Activated T-helper 1 cell treated with anti-CD3 and anti-CD28 coated beads, Interleukin-12 subunit alpha, Interleukin-12 subunit beta, Interleukin-2, Interleukin-4 antibody, amounts not matched to agents 30 ng/mL and 10 ng/mL and 1 ng/mL, durations not matched to agents 14 hours and 24 hours and 36 hours (primary cell): ENCODE measurements at places on chromosomes 16 and 17. TPM values are rescaled to one million over a fixed set of nuclear protein-coding genes. Genes with fewer than 3 reads are reported as not detected.
A peak's percentile ranks its signal among the peaks of the same experiment; 100 is the strongest.

- H3K27me3 ChIP-seq = no peaks in the 10 kb centered on the region
- DNase-seq = no peak
- no peak overlapping the region for H3K4me3 ChIP-seq
Observed at GRCh38 chr16:62752854-62753253, 716.6 kb upstream of the CDH8 start.

- no peak overlapping the region for H3K4me3 ChIP-seq
- H3K36me3 ChIP-seq = no peaks in the 10 kb centered on the region
- no peak overlapping the region for H3K27ac ChIP-seq
- no peaks in the 10 kb centered on the region for H3K27me3 ChIP-seq
- peak; percentile 63 for DNase-seq
Observed at GRCh38 chr16:1102921-1103635, 7.0 kb upstream of the C1QTNF8 start.

DNA sequence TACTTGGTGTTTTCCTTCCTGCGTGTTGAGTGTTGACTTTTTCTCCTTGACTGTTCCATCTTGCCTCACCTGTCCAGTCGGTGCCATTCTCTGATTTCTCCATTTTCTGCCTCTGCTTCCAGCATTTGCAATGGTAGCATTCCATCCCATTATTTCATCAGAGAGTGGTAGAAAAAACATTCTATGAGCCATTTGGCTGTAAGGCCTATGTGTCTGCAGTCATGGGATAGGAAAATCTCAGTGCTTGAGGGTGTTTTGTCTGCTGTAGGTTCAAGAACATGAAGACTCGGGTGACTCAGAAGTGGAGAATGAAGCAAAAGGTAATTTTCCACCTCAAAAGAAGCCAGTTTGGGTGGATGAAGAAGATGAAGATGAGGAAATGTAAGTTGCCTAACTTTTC is 2.7 kb downstream of the UTP18 start:
- peak overlapping the region; percentile 85 for H3K27ac ChIP-seq
- no peaks in the 10 kb centered on the region for H3K27me3 ChIP-seq
- DNase-seq = no peak
- H3K4me3 ChIP-seq = peak overlapping the region; percentile 82
- peaks cover 34% of the 10 kb centered on the region for H3K36me3 ChIP-seq
- peaks cover 52% of the 10 kb centered on the region for H3K4me1 ChIP-seq

GRCh38 chr17:40174514-40174913 is 2.8 kb upstream of the RAPGEFL1 start:
- H3K36me3 ChIP-seq = peaks cover 43% of the 10 kb centered on the region
- H3K27ac ChIP-seq = peak overlapping the region; percentile 36
- H3K4me1 ChIP-seq = peaks cover 8% of the 10 kb centered on the region
- H3K4me3 ChIP-seq = no peak overlapping the region

DNA sequence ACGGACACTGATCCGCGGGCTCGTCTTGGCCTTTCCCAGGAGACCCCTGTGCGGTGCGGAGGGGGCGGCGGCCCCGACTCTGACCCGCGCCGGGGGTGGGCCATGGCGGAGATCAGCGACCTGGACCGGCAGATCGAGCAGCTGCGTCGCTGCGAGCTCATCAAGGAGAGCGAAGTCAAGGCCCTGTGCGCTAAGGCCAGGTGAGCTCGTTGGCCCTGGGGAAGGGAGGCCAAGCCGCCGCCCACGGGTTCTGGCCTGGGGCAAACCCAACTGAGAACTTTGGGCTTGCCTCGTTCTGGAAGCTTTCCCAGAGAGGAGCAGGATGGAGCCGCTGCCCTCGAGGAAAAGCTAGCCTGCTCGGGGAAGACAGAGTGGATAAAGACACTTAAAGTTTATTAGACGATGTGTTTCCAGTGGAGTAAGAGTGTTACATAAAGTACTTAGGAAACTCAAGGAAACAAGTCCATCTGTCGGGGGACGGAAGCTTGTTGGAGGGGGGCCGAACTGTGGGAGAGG is 540 bp downstream of the PPP4C start:
- H3K4me3 ChIP-seq = peak overlapping the region; percentile 97
- DNase-seq = no peak

DNA sequence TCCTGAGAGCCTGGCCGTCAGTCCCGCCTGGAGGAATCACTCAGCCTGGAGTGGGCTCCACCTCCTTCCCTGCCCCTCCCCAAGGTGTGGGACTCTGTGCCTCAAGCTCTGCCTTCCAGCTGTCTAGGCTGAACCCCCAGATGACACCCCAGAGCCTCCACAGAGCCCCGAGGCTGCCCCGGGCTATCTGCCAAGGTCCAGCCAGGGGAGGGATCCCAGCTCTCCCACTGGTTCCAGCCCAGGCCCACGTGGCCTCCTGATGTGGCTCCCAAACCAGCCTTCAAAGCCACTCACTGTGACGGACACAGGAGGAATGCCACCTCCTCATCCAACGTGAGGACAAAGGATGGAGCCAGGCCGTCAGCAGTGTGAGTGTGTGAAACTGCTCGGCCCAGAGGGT is 45.6 kb upstream of the ENPP7 start:
- DNase-seq = no peak
- H3K36me3 ChIP-seq = no peaks in the 10 kb centered on the region
- peaks cover 2% of the 10 kb centered on the region for H3K27me3 ChIP-seq
- no peak overlapping the region for H3K27ac ChIP-seq

DNA sequence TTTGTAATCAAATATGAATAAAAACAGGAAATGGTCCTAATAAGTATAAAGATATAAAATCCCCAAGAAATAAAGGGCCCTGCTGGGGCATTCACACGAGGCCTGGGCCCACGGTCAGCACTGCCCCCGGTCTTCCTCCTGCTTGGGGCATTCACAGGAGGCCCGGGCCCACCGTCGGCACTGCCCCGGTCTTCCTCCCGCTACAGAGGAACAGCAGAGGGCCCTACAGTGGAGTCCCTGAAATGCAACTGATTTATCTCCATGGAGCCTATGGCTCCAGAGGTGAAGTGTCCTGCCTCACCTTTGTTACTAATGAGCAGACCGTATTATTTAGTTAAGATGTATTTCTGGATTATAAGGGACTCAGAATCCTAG is 46.5 kb downstream of the MAP1LC3B start:
- H3K27me3 ChIP-seq = peaks cover 17% of the 10 kb centered on the region
- peaks cover 3% of the 10 kb centered on the region for H3K36me3 ChIP-seq
- peaks cover 14% of the 10 kb centered on the region for H3K4me1 ChIP-seq
- DNase-seq = no peak
- no peak overlapping the region for H3K4me3 ChIP-seq

DNA sequence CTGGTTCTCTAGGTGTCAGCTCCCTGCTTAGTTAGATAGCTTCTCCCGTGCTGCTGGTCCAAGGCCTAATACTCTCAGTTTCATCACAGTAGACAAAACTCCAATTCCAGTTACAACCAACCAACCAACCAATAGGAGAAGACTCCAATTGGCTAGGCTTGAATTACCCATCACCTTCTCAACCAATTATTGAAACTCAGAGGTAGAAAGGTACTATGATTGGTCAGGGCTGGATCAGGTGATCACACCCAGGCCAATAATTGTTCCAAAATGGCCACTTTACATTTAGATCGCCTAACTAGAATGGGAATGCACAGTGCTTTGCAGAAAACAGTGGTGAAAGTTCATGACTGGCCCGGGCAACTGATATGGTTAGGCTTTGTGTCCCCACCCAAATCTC is 49.5 kb upstream of the CRHR1 start:
- no peaks in the 10 kb centered on the region for H3K36me3 ChIP-seq
- H3K4me3 ChIP-seq = no peak overlapping the region
- H3K27ac ChIP-seq = no peak overlapping the region
- DNase-seq = no peak
- no peaks in the 10 kb centered on the region for H3K4me1 ChIP-seq
- H3K27me3 ChIP-seq = peaks cover 18% of the 10 kb centered on the region

- peaks cover 68% of the 10 kb centered on the region for H3K4me1 ChIP-seq
- H3K27ac ChIP-seq = peak overlapping the region; percentile 100
- peaks cover 14% of the 10 kb centered on the region for H3K36me3 ChIP-seq
- H3K4me3 ChIP-seq = peak overlapping the region; percentile 42
Observed at GRCh38 chr17:419073-419735, 66.6 kb upstream of the RPH3AL start.

- no peak overlapping the region for H3K4me3 ChIP-seq
- H3K27me3 ChIP-seq = no peaks in the 10 kb centered on the region
- H3K36me3 ChIP-seq = peaks cover 28% of the 10 kb centered on the region
- DNase-seq = no peak
- H3K4me1 ChIP-seq = peaks cover 38% of the 10 kb centered on the region
Observed at GRCh38 chr16:68130520-68130919, 45.4 kb downstream of the NFATC3 start.

DNA sequence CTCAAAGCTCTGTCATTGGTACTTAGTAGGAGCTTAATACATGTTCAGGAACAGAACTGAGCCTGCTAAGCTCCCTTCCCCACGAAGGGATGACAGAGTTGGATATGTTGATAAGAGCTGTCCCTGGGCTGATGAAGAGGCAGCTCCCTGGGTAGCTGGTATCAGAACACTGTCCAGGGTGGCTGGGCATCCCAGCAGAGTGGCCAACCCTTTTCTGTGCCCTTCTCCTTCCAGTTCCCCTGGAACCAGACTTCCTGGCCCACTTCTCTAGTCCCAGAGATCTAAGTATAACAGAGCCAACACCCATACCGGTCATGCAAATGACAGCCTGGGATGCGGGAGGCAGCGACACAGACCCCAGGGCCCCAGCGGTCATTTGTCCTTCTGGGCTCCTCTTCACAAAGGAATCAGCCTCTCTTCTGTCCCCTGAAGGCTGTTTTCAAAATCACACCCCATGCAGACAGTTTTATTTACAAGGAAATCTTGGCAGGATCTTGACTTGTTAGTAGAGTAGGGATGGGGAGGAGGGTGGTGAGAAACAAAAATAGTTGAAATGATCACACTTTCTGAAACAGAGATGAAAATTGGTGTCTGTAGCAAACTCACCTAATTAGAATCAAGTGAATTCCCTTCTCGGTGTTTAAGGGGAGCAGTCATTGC is 1.4 kb upstream of the RHBDL3 start:
- no peak for DNase-seq
- no peak overlapping the region for H3K27ac ChIP-seq
- H3K36me3 ChIP-seq = no peaks in the 10 kb centered on the region
- peaks cover 74% of the 10 kb centered on the region for H3K27me3 ChIP-seq

GRCh38 chr17:60573236-60574051 is 26.5 kb upstream of the PPM1D start:
- no peaks in the 10 kb centered on the region for H3K36me3 ChIP-seq
- H3K27me3 ChIP-seq = peaks cover 12% of the 10 kb centered on the region
- no peak for DNase-seq
- H3K4me1 ChIP-seq = peaks cover 10% of the 10 kb centered on the region
- no peak overlapping the region for H3K27ac ChIP-seq

- H3K27me3 ChIP-seq = no peaks in the 10 kb centered on the region
- no peak for DNase-seq
- no peaks in the 10 kb centered on the region for H3K4me1 ChIP-seq
- no peak overlapping the region for H3K27ac ChIP-seq
- H3K4me3 ChIP-seq = no peak overlapping the region
Observed at GRCh38 chr16:76409706-76410105, 132.5 kb downstream of the CNTNAP4 start.

DNA sequence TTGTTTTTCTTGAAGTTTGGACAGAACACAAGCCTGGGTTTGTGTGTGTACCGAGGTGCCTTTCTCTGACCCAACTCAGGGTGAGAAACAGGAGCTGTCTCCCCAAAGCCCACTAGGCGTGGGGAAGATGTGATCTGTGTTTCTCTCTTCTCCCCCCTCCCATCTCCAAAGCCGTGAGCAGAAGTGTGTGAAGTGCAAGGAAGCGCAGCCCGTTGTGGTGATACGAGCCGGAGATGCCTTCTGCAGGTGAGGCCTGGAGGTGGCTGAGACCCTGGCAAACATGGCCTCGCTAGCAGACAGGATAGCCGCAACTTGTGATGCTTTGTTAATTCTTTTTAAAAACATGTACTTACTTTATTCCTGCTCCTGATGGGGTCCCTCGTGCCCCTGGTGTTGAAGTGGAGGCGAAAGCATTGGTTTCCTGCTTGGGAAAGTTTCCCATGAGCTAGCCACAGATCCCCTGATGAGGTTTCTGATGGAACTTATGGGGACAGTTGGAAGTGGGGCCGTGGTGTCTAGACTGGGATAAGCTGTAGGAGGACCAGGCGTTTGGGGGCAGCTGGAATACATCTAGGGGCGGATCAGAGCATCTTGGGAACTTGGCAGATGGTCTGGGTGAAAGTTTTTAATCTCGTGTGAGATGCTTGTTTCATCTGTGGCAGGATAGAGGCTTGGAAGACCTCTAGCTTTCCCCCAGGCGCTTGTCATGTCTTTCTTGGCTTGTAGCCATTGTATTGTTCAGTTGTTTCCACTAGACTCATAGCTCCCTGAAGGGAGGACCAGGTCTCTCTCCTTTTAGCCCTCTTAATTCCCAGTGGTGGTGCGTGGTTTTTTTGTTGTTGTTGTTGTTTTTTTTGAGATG is 893 bp downstream of the CTU2 start:
- peaks cover 9% of the 10 kb centered on the region for H3K36me3 ChIP-seq
- H3K27ac ChIP-seq = peak overlapping the region; percentile 71
- peaks cover 39% of the 10 kb centered on the region for H3K4me1 ChIP-seq
- H3K27me3 ChIP-seq = no peaks in the 10 kb centered on the region
- DNase-seq = no peak
- peak overlapping the region; percentile 86 for H3K4me3 ChIP-seq

GRCh38 chr17:81371910-81372760 is 23.1 kb upstream of the BAHCC1 start:
- no peaks in the 10 kb centered on the region for H3K36me3 ChIP-seq
- H3K4me3 ChIP-seq = no peak overlapping the region
- no peak for DNase-seq
- H3K27ac ChIP-seq = no peak overlapping the region
- peaks cover 2% of the 10 kb centered on the region for H3K27me3 ChIP-seq

DNA sequence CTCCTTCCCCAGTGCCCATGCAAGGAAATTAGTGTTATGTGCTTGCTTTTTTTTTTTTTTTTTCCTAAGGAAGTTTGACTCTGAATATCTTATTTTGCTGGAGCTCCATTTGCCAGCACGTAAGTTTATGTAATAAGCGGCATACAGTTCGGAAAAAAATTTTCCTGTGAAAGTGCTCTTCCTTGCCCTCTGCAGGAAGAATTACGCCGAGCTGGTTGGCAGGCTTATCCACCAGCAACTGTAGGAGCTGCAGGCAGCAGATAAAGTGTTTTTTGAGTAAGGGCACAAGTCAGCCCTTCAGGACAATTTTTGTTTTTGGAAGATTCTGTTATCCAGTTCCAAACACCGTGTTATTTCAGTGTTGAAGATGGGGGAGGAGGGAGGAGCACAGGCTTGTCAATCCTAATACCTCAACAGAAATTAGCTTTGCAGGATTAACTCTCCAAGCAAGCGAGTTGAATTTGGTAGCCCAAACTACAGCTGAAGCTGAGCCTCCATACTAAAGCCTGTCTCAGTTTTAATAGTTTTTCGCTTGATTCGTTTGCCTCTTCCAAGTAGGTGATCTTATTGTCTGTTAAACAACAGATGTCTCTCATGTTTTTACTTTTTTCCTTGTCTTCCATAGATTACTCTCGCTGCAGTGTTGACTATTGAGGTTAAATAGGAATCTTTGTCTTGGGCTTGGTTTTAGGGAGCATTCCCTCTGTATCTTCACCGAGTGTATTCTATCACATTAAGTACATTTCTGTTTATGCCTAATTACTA is 1.1 kb downstream of the SPECC1 start:
- DNase-seq = no peak
- H3K27ac ChIP-seq = no peak overlapping the region
- H3K4me1 ChIP-seq = peaks cover 15% of the 10 kb centered on the region
- no peaks in the 10 kb centered on the region for H3K36me3 ChIP-seq
- H3K27me3 ChIP-seq = peaks cover 71% of the 10 kb centered on the region

The TBC1D3C gene
- 0.20 TPM in 1 of 2 replicates, not detected in the other for total RNA-seq

The DPEP3 gene
- not detected in 2 replicates for total RNA-seq

The MYO1D gene
- 12.1 and 13.2 TPM in 2 replicates for total RNA-seq

The BCAR1 gene
- total RNA-seq = 0.13 and 0.61 TPM in 2 replicates

The TLCD2 gene
- total RNA-seq = 0.12 and 0.13 TPM in 2 replicates

The CEP295NL gene
- not detected in 2 replicates for total RNA-seq
